Stimulated activated CD4-positive, alpha-beta T cell treated with anti-CD3 and anti-CD28 coated beads, TNF-alpha, amount 100 ng/mL, for 1 hour (primary cell): ENCODE measurements at places on chromosomes 12 and 14.

GRCh38 chr14:62313212-62313611 is 551.0 kb downstream of the SNAPC1 start:
- no peak for DNase-seq

DNA sequence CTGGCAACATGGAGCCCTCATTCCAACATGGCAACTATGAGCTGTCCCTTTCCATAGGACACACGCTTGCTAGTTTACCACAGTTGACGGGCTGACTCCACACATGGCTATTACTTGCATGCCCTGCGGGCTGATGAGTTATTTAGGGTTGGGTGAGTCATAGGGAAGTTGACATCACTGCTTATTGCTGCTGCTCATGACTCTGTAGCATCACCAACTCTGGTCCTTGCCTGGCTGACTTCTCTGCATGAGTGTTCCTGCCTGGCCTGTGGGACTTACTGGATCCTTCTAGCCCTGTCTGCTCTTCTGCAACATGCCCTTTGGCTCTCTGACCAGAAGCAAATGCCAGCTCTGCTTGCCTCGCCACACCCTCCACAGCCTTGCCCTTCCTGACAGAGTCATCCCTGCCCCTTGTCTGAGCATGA is 199.5 kb downstream of the ANO6 start:
- DNase-seq = no peak

GRCh38 chr12:946212-946611 is 3.3 kb downstream of the RAD52 start:
- DNase-seq = no peak

- DNase-seq = no peak
Observed at GRCh38 chr12:80763874-80764273, 47.2 kb downstream of the MYF5 start.

DNA sequence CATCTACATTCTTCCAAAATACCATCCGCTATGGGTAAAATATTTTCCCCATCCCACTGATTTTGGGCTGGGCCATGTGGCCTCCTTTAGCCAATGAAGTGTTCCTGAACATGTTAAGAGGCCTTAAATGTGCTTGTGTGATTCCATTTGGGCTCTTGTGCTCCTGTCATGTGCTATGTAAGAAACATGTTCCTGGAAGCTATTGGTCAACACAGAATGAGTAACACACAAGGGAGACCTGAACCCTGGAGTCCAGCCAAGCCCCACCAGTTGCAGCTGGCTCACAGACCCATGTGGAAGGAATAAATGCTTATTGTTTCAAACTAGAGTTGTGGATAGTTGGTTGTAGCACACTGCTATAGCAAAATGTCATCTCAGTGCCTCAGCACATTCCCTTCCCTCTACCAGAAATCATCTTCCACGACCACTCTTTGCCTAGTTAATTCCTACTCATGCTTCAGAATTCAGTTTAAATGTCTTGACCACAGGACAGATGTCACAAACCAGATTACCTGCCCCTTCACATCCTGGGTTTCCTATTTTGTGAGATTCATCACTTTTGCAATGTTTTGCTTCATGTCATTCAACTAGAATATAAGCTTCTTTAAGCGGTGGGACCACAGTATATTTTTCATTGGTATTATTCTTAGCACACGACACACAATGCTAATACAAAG is 217.3 kb upstream of the EEA1 start:
- no peak for DNase-seq

- peak; percentile 90 for DNase-seq
Observed at GRCh38 chr12:14365294-14366208, at the start of gene ATF7IP. TSS of gene ATF7IP (plus strand) at chr12:14365682. CDS start at chr12:14423916, 58,234 bp downstream.

- DNase-seq = no peak
Observed at GRCh38 chr12:75641031-75641780, 129.8 kb upstream of the KRR1 start.

GRCh38 chr12:1300460-1300859 is 293.9 kb downstream of the FBXL14 start:
- no peak for DNase-seq

GRCh38 chr12:19129122-19129485 is 429 bp upstream of the PLEKHA5 start:
- DNase-seq = no peak

DNA sequence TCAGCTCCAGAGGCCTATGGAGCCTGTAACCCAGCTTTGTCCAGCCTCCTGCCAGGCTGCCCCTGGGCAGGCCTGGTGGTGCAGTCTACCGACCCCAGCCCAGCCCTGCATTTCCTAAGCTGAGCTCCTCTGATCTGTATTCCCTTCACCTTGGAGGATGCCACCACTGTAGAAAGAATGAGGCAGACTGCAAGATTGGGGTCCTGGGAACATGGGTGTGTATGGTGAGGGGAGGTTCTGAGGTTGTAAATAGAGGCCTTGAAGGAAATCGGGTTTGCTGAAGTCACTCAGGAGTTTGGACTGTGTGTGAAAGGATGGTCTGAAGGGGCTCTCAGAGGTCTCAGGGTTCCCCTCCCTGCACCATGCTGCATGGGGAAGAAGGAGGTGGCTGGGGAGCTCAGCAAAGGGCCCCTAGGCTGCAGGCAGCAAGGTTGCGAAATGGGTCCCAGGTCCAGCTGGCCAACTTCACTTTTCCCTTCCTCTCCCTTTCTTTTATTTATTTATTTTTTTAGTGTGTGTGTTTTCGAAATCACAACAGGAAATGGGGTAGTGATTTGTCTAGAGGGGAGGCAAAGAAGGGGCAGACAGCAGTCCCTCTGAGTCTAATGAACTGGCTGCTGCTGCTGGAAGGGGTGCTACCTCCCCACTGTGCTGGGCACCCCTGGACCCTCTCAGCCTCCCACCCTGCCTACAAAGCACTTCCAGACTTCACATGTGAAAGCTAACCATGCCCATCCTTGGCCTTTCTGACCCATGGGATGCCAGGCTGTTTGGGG is 1.2 kb upstream of the LRP1-AS start:
- no peak for DNase-seq

- DNase-seq = peak; percentile 12
Observed at GRCh38 chr12:103924761-103925641, 5.2 kb upstream of the HSP90B1 start.

DNA sequence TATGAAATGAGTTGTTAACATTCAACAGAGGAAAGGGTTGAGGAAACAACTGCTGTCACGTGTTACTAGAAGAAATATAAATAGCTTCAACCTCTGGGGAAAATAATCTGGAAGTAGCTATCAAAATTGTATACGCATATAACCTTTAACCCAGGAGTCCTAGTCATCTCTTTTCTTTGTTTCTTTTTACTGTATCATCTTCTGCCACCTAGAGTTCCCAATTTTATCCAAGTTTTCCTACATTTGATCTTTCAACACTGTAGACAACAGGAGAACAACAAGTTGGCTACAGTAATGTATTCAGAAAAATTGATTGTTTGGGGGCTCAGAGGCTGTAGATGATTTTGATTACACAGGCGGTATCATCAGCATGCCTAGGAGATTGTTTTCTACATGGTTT is 453.7 kb downstream of the FSCB start:
- no peak for DNase-seq

DNA sequence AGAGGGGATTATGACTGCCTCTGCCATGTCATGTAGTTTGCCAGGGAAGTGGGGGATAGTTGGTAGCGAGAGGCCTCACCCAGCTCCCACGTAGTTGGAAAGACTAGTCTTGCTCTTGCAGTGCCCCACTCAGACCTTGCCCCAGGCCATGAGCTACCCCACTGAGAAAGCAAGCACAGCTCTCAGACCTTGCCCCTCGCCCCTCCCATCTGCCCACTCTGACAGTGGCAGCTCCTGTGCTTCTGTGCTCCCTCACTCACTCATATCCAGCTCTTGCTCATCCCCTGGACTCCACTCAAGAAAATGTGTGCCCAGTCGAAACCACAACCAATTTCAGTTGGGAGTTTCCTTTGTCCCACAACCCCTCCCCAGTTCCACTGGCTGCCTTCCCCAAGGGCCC is 55.5 kb upstream of the BDKRB2 start:
- no peak for DNase-seq

- no peak for DNase-seq
Observed at GRCh38 chr14:54348923-54349620, 47.7 kb upstream of the CDKN3 start.

DNA sequence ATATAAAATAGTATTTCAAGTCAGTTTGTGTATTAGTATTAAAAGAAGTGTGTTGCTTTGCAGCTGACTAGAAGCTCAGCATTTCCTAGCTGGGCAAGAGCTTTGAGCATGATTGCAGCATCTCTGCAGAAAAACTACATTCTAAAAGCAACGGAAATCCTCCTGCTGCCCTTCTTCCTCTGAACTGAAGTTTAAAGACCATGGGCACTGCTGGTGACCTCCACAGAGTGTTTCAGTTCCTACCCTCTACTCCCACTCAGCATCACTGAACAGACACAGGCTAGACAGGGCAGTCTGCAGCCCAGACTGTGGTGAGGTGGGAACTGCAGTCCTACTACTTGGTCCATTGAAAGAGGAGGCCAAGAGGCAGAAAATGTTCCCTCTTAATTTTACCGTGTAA is 59.0 kb downstream of the FAR2 start:
- no peak for DNase-seq

GRCh38 chr12:48034835-48035805 is 30.8 kb upstream of the COL2A1 start:
- DNase-seq = no peak

GRCh38 chr14:101174980-101175606 is 271.6 kb upstream of the RTL1 start:
- DNase-seq = no peak

GRCh38 chr14:94128216-94128839 is 1.1 kb downstream of the IFI27L2 start:
- no peak for DNase-seq

GRCh38 chr12:108833355-108833733 is 24.0 kb downstream of the SSH1 start:
- no peak for DNase-seq

DNA sequence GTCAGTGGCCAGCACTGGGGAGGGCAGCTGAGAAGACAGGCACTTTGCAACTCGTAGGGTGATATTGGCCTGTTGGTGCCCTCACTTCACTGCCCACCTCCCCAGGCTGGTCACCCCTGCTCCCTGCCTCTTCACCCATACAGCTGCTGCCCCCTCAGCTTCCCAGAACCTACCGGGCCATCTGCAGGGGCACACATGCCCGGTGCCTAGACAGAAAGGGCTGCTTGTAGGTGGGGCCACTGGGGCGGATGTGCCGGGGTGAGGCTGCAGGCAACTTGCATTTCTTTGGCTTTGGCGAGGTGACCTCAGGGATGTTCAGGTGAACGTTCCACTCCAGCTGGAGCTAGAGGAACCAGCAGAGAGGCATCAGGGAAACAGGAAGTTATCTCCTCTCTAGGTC is 17.2 kb downstream of the FAM186B start:
- no peak for DNase-seq

DNA sequence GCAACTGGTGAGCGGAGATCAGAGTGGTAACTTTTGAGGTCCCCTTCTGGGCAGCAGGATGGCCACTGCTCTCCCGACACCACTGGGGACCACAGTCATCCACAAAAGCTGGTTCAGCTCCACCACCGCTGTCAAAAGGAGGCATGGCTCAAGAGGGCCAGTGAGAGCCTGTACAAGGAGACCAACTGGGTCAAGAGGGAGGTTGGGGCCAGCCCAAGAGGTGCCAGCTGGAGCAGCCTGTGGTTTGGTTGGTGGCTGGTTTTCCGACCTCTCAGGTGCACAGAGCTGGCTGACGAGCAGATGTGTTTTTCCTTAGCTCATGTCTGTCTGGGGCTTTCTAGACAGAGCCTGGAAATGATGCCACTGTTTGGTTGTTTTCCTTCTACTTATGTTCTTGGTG is 60.1 kb downstream of the ERH start:
- no peak for DNase-seq

- no peak for DNase-seq
Observed at GRCh38 chr12:70849265-70849960, 71.1 kb downstream of the PTPRR start.

- no peak for DNase-seq
Observed at GRCh38 chr12:25690996-25691864, 138.1 kb upstream of the LMNTD1 start.

GRCh38 chr14:22978981-22979671 is 3.2 kb downstream of the AJUBA start:
- no peak for DNase-seq

DNA sequence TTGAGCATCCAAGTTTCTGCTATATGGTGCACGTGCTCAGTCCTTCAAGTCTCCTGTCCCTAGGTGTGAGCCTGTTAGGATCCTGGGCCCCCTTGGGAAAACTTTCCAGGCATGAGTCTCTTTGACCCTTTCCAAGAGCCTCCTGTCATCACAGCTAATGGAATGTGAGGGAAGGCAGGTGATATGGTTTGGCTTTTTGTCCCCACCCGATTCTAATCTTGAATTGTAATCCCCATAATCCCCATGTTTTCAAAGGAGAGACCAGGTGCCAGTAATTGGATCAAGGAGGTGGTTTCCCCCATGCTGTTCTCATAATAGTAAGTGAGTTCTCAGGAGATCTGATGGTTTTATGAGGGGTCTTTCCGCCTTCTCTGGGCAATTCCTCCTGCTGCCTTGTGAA is 265.5 kb downstream of the ATP23 start:
- no peak for DNase-seq

GRCh38 chr12:52612431-52613383 is 5.7 kb downstream of the KRT73 start:
- no peak for DNase-seq

- DNase-seq = no peak
Observed at GRCh38 chr12:55815473-55815872, 2.1 kb downstream of the SARNP start.

DNA sequence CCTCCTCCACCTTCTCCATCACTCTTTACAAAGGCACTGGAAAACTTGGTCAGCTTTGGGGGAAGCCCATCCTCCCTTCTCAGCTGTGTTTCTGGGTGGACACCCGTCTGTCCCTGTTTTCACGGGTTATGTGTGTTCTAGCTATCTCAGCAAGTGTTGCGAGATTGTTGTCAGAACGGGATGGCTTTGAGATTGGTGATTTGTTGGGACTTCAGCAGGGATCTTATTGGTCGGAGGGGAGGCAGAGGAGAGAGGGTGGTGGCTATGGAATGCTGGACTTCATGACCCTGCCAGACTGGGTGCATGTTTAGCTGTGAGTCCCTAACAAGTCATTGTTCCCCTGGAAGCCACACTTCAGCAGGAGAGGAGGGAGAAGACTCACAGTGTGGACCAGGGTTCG is 2.1 kb downstream of the USP5 start:
- DNase-seq = no peak

DNA sequence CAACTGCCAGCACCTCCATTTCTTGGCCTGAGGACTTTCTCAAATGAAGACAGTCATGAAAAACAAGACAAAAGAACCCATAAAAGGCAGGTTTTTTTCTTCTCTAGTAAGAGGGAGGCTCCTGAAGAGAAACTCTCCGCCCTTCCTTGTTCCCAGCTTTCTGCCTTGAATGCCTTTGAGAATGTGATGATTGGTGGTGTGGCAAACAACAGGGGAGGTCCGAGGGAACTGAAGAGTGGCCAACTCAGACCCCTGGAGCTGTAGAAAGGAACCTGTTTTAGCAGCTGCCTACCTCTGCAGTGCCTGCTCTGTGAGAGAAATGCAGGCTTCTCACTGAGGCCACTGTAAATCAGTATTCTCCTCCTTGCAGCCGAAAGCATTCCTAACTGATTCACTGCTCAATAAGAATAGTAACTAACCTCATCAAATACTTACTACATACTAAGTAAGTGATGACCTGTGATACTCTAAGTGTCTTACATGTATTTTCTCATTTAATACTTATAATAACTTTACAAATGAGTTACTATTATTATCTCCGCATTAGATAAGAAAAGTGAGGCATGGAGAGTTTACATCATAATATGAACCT is 16.7 kb upstream of the ERC1 start:
- DNase-seq = no peak
